ENCODE measurements at places on chromosomes 6 and 20. TPM values are rescaled to one million over a fixed set of nuclear protein-coding genes. Genes with fewer than 3 reads are reported as not detected.

The PTGIS gene
- not detected for total RNA-seq

DNA sequence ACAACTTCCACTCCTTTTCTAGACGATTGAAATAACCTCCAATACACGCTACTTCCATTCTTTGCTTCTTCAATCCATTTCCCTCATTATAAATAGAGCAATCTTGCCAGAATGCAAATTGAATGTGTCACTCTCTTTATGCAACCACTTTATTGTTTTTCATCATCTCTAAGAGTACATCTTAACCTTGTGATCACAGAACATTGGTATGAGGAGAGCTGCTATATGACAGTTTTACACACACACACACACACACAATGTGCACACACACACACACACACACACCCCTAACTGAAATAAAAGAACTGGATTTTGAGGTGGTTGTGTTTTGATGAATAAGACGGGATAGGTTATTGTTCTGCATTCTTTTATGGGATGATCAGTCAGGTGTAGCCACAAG lies 187.0 kb downstream of the HDGFL1 start:
- no peak for DNase-seq

GRCh38 chr20:63186528-63187316 lies 29.2 kb downstream of the YTHDF1 start:
- no peak for DNase-seq

GRCh38 chr20:36571564-36572504 lies 1.6 kb upstream of the TGIF2 start:
- DNase-seq: no peak

- DNase-seq: no peak
Observed at GRCh38 chr6:167985911-167986595, 11.4 kb upstream of the KIF25 start.

DNA sequence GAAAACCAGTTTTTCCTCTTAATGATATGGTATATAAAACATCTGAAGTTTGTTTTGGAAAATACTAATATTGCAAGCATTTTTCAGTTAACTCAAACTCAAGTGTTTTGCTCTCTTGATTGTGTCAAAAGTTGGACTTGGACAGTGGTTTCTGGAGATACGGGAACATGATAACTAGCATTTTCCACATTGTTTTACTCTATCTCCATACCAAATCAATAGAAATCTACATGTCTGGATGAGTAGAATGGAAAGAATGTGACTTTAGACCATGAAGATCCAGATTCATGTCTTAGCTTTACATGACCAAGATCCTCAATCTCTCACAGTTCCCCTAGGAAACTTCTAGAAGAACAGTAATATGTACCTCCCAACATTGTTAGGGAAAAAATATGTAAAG lies 22.2 kb upstream of the FBXO30 start:
- no peak for DNase-seq

DNA sequence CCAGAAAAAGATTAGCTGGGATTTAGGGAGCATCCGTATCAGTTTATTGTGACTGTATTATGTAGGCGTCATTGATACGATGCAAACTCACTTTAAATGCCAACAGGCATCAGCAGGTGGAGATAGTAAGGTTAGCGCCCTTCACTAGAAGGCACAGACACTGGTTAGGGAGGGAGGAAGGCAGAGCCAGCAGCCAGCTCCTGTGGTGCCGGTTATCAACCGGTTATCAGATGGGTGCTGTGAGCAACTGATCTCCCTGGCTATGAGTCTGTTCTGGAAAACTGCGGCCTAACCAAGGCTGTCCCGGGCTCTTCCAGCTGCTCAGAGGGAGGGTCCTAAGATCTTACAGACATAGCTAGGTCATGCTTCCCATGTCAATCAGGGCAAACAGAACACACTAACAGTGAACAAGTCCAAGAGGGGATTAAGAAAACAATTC lies 47.5 kb upstream of the CD93 start:
- no peak for DNase-seq

DNA sequence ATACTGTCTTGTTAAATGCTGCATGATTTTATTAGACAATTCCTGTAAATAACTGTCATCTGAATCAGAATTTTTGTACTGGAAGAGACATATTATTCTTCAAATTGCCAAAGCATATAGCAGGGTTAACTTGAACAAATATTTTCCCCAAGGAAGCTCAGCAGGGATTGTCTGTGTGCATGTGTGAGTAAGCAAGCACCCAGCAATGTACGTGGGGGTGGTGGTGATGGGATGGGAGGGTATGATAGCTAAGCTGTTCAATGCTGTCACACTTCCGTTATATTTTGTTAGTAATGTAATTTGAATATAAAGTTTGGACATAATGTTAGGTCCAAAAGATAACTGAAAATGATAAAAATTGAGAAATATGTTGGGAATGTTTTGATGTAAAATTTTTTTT lies 118.1 kb downstream of the MYB start:
- DNase-seq: peak; percentile 24

- DNase-seq: no peak
Observed at GRCh38 chr6:52331793-52332457, 30.0 kb upstream of the PAQR8 start.

The SLC22A1 gene
- total RNA-seq: 3.3 TPM

- peak; percentile 66 for DNase-seq
Observed at GRCh38 chr6:43009124-43009523, 4.6 kb downstream of the MEA1 start.

DNA sequence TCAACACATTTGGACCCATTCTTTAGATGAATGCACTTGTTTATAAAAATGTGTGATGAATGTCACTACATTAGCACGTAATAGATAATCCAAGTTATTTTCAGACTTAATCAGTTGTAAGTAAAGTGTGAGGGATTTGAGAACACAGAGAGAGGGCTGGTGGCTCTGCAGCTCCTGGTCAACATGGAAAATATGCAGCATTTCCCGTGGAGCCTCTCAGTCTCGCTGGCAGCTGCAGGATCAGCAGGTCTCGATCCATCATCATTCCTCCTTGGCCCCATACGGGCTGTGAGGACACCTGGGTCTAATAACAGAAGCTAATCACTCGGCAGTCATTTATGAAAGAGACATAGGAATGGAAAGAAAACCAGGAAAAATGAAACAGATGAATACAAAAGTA lies 390.2 kb downstream of the PRKN start:
- DNase-seq: no peak

The TMEM244 gene
- total RNA-seq: not detected
